Panc1 (cell line): ENCODE measurements at places on chromosomes 4 and X.

DNA sequence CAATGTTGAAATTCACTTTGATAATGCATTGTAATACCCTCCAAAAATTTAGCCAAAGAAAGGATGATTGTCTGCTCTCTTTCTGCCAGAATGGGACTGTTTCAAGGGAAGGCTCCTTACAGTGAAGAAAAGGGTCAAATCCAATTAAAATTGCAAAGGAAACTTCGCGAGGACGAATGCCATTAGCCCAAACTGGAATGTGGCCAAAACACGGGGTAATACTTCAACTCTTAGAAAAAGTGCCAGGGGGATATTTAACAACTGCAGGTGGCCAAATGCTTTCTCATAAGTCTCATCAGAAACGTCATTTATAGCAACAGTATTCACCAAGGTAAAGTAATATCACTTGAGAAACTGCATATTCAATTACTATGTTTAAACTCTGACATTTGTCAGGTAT lies 29.0 kb downstream of the NKX3-2 start:
- no peak for DNase-seq

DNA sequence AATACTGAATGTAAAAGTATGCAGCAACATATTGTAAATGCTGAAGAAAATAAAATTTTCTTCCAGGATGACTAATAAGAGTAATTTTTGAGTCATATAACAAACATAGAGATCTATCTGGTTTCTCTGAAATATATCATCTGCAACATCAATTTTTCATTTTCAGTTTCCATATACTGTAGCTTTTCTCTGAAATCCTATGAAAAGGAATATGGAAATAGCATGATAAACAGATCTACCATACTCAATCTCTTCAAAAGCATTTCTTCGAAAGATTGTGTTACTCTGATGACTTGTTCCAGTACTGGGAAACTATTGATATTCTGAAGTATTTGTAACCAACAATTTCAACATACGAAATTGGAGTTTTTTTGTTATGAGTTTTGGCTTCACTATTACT lies 1156.7 kb downstream of the FAM133A start:
- DNase-seq: no peak

- DNase-seq: no peak
Measured at GRCh38 chr4:40152637-40153036, 44.2 kb upstream of the RHOH start.

GRCh38 chrX:123807835-123808416 lies 51.9 kb upstream of the XIAP start:
- no peak for DNase-seq

GRCh38 chr4:153205757-153206156 lies 1.5 kb downstream of the TRIM2 start:
- no peak for DNase-seq

DNA sequence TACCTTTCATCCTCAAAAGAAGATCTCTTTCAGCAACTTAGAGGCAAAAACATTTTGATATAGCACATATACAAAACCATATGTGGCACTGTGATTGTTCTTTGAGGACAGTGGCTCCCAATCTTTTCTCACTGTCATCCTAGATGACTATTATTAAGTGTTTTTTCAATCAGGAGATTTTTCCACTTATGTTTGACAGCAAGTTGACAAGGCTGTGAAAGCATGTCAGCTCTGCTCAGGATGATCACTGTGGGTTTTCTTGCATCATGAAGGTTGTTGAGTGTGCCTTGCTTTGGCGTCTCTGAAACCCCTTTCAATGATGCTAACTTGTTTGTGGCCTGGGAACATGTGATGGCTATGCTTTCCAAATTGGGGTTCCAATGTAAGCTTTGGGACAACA lies 20.2 kb upstream of the NSUN7 start:
- DNase-seq: no peak
